ENCODE measurements at places on chromosomes 16 and 17.

- DNase-seq, result no peak
These were observed 37.2 kb upstream of the CCNF start for GRCh38 chr16:2392025-2392424.

- no peak for DNase-seq
These were observed 14.1 kb downstream of the AKAP1 start for GRCh38 chr17:57099165-57099564.

- DNase-seq, result no peak
These were observed 24.1 kb downstream of the PRKCA start for GRCh38 chr17:66326476-66327047.

- no peak for DNase-seq
These were observed 57.2 kb downstream of the USP43 start for GRCh38 chr17:9702482-9702881.

DNA sequence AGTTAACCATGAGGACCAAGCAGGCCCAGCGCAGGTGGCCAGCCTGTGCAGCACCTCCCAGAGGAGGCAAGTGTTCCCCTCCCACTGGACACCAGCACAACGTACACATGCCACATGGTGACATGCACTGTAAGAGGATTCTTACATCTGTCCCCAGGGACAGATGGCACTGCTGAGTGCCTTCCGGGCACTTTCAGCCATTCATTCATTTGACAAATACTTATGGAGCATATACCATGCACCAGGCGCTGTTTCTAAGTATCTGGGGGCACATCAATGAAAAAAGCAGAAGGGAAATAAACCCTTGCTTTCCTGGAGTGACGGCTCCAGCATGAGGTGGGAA lies 79.6 kb downstream of the GAS7 start:
- DNase-seq, result no peak
